ENCODE measurements at places on chromosomes 1 and 21. TPM values are rescaled to one million over a fixed set of nuclear protein-coding genes. Genes with fewer than 3 reads are reported as not detected.
A peak's percentile ranks its signal among the peaks of the same experiment; 100 is the strongest.

The PRKAA2 gene
- not detected for total RNA-seq

DNA sequence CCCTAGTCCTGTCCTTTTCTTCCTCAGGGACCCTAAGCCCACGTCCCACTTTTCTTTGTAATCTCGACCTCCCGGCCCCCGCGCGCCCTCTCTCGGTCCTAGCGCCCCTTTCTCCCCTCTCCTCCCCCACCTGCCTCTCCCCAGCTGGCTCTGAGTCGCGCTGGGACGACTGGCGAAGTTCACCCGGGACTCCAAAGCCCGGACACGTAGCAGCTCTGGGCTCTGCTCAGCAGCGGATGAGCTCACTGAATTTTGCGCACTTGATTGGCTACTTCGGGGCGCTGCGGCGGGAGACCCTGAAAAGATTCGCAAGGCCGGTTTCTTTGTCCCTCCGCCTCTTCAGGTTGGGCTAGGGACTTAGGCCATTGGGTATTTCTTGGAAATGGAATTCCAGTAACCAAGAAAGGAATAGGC is 16.3 kb upstream of the ACKR1 start:
- H3K4me3 ChIP-seq = no peak overlapping the region
- no peak overlapping the region for H3K27ac ChIP-seq
- H3K4me1 ChIP-seq = no peaks in the 10 kb centered on the region
- H3K36me3 ChIP-seq = no peaks in the 10 kb centered on the region
- DNase-seq = no peak
- H3K27me3 ChIP-seq = no peaks in the 10 kb centered on the region

GRCh38 chr1:203039609-203040512 is 13.6 kb downstream of the PPFIA4 start:
- no peak overlapping the region for H3K4me3 ChIP-seq
- H3K27me3 ChIP-seq = no peaks in the 10 kb centered on the region
- no peak overlapping the region for H3K27ac ChIP-seq
- H3K4me1 ChIP-seq = no peaks in the 10 kb centered on the region

DNA sequence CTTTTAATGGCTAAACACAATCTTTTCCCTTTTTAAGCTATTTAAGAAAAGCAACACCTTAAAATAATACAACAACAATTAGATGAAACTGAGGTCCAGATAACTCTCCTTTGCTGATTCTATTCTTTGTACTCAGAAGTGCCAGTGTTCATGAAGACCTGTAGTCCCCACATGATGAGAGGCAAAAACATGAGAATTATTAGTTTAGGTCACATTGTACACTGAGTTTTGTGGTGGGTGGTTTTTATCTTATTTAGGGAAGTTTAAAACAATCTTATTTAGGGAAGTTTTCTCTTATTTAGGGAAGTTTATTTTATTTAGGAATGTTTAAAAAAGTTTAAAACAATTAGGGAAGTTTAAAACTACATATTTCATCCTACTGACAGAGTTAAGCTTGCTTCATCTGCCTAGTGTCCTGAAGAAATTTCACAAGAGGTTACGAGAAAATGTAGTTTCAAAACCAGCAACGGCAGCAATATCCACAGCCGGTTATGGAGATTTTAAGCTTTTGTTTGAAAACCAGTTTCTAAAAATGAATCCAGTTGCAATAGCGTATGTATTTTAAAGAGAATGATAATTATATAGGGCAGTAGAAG is 7.8 kb upstream of the OR14I1 start:
- no peak for DNase-seq
- H3K27me3 ChIP-seq = no peaks in the 10 kb centered on the region
- no peaks in the 10 kb centered on the region for H3K36me3 ChIP-seq
- no peak overlapping the region for H3K4me3 ChIP-seq
- H3K27ac ChIP-seq = no peak overlapping the region

The DESI2 gene
- 33.7 TPM for total RNA-seq

DNA sequence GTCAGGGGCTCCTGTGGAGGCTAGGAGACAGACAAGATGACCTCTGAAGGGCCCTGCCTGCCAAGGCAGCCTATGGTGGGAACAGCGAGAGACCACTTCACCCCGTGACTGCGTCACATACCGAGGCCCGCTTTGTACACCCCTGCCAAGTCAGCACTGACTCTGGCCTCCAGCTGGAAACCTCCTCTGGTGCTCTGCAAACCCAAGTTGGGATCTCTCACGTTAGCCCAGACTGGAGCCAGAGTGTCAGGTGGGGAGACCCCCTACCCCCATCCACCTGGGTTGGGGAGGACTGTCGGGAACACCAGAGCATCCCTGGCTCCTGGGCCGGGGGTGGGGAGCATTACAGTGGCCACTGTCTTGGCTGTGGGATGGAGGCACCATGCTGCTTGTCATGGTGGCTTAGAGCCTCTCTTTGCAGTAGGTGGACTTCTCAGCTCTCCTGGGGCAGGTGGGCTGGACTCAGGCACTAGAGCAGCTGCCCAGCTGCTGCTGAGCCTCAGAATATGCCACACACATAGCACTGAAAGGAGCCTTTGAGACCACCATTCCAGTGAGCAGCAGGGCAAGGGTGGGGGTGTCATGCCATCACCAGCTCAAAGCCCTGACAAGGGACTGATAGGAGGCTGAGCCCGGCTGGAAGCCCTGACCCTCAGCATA is 50.4 kb downstream of the ELK4 start:
- no peak for DNase-seq
- no peaks in the 10 kb centered on the region for H3K4me1 ChIP-seq
- H3K27me3 ChIP-seq = peaks cover 4% of the 10 kb centered on the region
- H3K36me3 ChIP-seq = no peaks in the 10 kb centered on the region

The KRTAP7-1 gene
- total RNA-seq = not detected

- no peaks in the 10 kb centered on the region for H3K27me3 ChIP-seq
- no peak overlapping the region for H3K27ac ChIP-seq
- no peak overlapping the region for H3K4me3 ChIP-seq
- no peak for DNase-seq
- no peaks in the 10 kb centered on the region for H3K36me3 ChIP-seq
Observed at GRCh38 chr1:213376862-213377372, 325.9 kb downstream of the RPS6KC1 start.

DNA sequence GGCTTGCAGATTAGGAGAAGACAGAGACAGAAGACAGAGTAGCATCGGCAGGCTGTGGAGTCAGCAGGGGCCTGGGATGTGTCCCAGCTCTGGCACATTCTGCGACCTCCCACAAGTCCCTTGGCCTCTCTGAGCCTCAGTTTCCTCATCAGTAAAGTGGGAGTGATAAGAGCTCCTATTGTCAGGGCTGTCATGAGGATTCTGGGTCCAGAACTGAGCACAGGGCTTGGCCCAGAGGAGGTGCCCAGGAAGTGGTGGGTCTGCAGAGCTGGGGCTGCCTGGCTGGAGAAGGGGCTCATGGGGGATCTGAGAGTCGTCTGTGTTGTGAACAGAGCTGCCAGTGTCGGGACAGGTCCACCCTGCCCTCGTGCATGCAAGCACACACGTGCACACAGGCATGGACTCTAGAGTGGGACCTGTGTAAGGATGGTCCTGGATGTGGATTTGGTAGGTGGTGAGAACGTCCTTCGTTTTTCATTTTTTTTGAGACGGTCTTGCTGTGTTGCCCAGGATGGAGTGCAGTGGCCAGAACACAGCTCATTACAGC is 262.9 kb downstream of the PTPRU start:
- H3K4me3 ChIP-seq = no peak overlapping the region
- no peak overlapping the region for H3K27ac ChIP-seq
- H3K4me1 ChIP-seq = no peaks in the 10 kb centered on the region
- no peaks in the 10 kb centered on the region for H3K36me3 ChIP-seq

- no peaks in the 10 kb centered on the region for H3K36me3 ChIP-seq
- no peak for DNase-seq
- no peak overlapping the region for H3K4me3 ChIP-seq
- H3K27me3 ChIP-seq = peaks cover 4% of the 10 kb centered on the region
- no peak overlapping the region for H3K27ac ChIP-seq
Observed at GRCh38 chr1:205537386-205538018, 33.0 kb downstream of the CDK18 start.

DNA sequence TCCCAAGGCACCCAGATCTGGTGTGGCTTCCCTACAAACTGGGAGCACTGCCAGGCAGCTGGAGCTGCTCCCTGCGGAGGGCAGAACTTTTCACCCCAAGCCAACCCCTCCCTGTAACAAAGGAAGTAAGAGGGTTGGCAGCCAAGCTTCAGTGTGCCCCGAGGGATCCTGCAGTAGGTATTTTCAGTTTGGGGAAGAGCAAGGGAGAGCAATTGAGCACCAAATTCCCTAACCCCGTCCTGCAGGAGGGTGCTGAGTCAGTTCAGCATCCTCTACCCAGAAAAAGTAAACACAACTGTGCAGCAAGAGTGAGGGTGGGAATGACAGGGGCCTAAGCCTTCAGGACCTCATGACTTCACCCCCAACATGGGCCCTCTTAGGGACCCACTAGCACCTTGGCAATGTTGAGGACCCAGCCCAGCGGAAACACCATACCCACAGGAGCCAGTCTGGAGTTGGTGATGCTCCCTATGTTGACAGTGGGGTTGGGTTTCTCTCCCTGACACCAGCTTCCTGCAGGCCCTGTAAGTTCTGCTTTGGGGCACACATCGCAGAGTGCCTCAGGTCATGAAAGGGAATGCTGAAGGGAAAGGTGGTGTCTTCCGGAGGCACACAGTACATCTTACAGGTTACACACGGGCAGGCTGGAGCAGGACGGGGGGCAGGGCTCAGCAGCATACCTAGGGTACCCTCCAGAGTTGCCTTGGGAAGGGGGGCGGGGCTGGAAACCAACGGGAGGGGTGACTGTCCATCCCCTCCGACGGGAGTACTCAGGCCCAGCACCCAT is 14.8 kb downstream of the SH3BP5L start:
- DNase-seq = no peak
- no peak overlapping the region for H3K27ac ChIP-seq
- no peak overlapping the region for H3K4me3 ChIP-seq

DNA sequence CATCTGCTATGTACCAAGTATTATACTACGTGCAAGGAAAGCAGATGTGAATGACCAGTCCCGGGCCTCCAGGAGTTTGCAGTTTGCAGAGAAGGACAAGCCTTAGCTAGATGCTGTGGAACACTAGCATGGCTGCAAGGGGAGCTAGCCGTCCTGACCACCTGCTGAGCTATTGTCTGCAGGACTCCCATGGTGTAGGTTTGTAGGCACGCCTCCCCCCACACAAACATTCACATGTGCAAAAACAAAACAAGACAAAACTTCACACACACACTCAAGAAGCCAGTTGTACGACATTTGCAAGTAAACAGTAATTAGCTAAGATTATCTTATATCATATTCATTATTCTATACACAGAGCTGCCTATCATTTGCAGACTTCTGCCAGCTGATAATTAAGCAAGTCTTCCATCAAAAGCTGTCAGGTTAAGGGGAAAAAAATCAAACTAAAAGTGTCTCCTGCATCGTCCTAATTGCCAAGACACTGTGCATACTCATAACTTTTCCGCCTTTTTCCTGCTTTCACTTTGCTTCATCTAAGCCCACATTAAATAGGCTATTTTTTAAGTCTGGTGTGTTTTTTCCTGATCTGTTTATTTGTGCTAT is 10.7 kb upstream of the HNRNPU start:
- H3K4me1 ChIP-seq = no peaks in the 10 kb centered on the region
- no peaks in the 10 kb centered on the region for H3K27me3 ChIP-seq
- no peak overlapping the region for H3K4me3 ChIP-seq
- no peak for DNase-seq

- DNase-seq = no peak
- H3K27me3 ChIP-seq = no peaks in the 10 kb centered on the region
- H3K4me3 ChIP-seq = no peak overlapping the region
- no peak overlapping the region for H3K27ac ChIP-seq
- no peaks in the 10 kb centered on the region for H3K36me3 ChIP-seq
Observed at GRCh38 chr1:163668472-163668871, 346.7 kb downstream of the NUF2 start.

- no peak overlapping the region for H3K4me3 ChIP-seq
- H3K4me1 ChIP-seq = no peaks in the 10 kb centered on the region
- no peaks in the 10 kb centered on the region for H3K27me3 ChIP-seq
- H3K36me3 ChIP-seq = no peaks in the 10 kb centered on the region
Observed at GRCh38 chr1:185819798-185820197, 85.6 kb downstream of the HMCN1 start.

- no peaks in the 10 kb centered on the region for H3K36me3 ChIP-seq
- DNase-seq = no peak
- no peaks in the 10 kb centered on the region for H3K27me3 ChIP-seq
- no peak overlapping the region for H3K4me3 ChIP-seq
- no peak overlapping the region for H3K27ac ChIP-seq
Observed at GRCh38 chr1:29623501-29623900, 387.2 kb downstream of the PTPRU start.

GRCh38 chr1:228500143-228500734 is 13.1 kb downstream of the RNF187 start:
- no peak overlapping the region for H3K27ac ChIP-seq
- H3K4me3 ChIP-seq = no peak overlapping the region
- peaks cover 14% of the 10 kb centered on the region for H3K4me1 ChIP-seq
- no peak for DNase-seq
- H3K27me3 ChIP-seq = no peaks in the 10 kb centered on the region
- peaks cover 2% of the 10 kb centered on the region for H3K36me3 ChIP-seq

- no peak overlapping the region for H3K27ac ChIP-seq
- H3K4me3 ChIP-seq = no peak overlapping the region
- H3K27me3 ChIP-seq = no peaks in the 10 kb centered on the region
- no peaks in the 10 kb centered on the region for H3K36me3 ChIP-seq
- no peaks in the 10 kb centered on the region for H3K4me1 ChIP-seq
Observed at GRCh38 chr1:97721221-97721620, 199.6 kb downstream of the DPYD start.

- peaks cover 15% of the 10 kb centered on the region for H3K36me3 ChIP-seq
- H3K27me3 ChIP-seq = no peaks in the 10 kb centered on the region
- H3K27ac ChIP-seq = no peak overlapping the region
- DNase-seq = peak; percentile 50
- H3K4me1 ChIP-seq = peaks cover 85% of the 10 kb centered on the region
- H3K4me3 ChIP-seq = no peak overlapping the region
Observed at GRCh38 chr1:224377676-224378006, 21.0 kb downstream of the CNIH4 start.

GRCh38 chr1:23525558-23526250 is 5.3 kb downstream of the E2F2 start:
- no peak for DNase-seq
- H3K27me3 ChIP-seq = no peaks in the 10 kb centered on the region
- peak overlapping the region; percentile 30 for H3K4me3 ChIP-seq
- peaks cover 67% of the 10 kb centered on the region for H3K4me1 ChIP-seq

The TEDDM1 gene
- total RNA-seq = not detected

The PRDM16 gene
- total RNA-seq = not detected

- DNase-seq = no peak
- H3K4me1 ChIP-seq = no peaks in the 10 kb centered on the region
- H3K27me3 ChIP-seq = no peaks in the 10 kb centered on the region
Observed at GRCh38 chr1:179010671-179011070, 15.0 kb upstream of the FAM20B start.

- no peaks in the 10 kb centered on the region for H3K4me1 ChIP-seq
- no peak for DNase-seq
- H3K36me3 ChIP-seq = no peaks in the 10 kb centered on the region
- H3K4me3 ChIP-seq = no peak overlapping the region
- H3K27me3 ChIP-seq = no peaks in the 10 kb centered on the region
Observed at GRCh38 chr1:205056188-205056611, 13.2 kb downstream of the CNTN2 start.

DNA sequence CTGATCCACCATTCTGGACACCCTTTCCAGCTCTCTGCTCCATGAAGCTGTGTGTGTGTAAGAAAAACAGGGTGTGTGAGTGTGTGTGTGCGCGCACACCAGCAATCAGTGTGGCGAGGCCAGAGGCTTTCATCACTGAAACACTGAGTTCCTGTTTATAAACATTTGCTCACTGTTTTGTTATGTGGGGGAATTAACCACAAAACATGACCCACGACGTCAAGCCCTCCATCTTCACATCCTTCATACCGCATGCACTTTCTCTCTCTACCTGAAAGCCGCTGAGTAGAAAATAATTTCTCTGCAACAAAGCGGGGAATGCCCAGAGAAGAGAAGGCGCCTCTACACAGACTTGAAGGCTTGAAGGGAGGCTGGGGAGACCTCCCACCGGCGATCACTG is 148.9 kb upstream of the IRF2BP2 start:
- H3K36me3 ChIP-seq = no peaks in the 10 kb centered on the region
- DNase-seq = peak; percentile 83
- no peak overlapping the region for H3K4me3 ChIP-seq
- no peaks in the 10 kb centered on the region for H3K27me3 ChIP-seq
- no peak overlapping the region for H3K27ac ChIP-seq

All from CD8-positive, alpha-beta memory T cell (primary cell).